ENCODE measurements at places on chromosomes 16 and 17.

- DNase-seq = no peak
Measured at GRCh38 chr17:54785643-54786268, 114.9 kb upstream of the TOM1L1 start.

DNA sequence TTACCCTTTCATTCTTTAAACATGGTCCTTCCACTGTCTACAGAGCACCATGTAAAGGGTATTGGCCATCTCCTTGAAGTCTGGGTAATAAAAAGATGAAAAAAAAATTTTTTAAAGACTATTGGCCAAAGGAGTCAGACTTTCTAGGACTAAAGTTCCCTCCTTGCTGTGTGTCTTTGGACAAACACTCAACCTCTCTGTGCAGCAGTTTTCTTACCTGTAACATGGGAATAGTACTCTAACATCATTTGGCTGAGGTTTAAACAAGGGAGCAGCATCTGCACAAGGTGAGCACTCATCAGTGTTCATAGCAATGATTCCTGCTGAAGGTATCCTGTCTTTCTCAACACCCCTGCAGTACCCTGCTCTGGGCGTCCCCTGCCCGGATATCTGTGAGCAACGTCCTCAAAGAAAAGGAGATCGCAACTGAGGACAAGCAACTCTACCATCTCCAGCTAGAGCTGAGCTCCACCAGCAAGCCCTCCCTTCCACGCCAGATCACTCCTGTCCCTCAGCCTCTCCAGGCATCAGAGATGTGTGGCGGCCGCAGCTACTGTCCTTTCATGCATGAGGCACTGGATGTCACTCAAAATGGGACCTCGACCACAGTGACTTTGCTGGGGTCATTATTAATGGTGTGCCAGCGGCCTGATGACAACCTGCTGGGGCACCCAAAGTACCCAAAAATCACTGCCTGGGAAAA is 29.5 kb upstream of the RPH3AL start:
- DNase-seq = no peak

- no peak for DNase-seq
Measured at GRCh38 chr16:49463529-49463928, 89.9 kb downstream of the C16orf78 start.

DNA sequence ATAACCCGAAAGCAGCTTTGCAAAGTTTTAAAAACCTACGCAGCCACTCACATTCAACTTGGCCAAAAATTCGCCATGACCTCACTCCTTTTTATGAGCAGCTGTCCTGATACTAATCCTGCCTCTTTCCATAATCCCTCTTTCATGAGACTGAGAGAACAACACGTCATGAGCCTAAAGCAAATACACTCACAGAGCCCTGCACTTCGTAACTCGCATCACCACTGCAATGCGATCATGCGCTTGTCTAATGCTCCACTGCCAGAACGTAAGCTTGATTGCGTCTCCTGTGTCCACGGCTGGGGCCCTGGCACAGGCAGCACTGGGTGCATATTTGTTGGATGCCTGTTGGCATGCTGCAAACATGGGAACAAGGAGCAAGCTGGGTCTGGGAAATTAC is 36.2 kb downstream of the CDRT4 start:
- DNase-seq = no peak

DNA sequence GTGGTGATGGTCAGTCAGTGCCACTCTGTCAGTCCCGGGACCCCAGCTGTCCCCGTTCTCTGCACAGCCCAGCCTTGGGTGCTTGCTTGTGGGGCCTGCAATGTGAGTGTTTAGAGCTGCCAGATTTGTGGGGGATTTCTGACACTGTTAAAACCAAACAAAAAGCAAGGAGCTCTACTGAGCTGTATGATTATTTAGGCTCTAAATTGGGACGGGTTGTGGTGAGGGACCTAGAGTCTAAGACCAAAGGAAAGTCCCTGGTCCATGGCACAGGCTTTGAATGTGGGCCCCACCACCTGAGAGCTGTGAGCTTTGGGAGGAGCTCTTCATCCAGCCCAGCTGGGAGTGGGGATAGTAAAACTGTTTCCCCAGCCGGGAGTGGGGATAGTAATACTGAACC is 63.3 kb downstream of the KSR1 start:
- DNase-seq = no peak

DNA sequence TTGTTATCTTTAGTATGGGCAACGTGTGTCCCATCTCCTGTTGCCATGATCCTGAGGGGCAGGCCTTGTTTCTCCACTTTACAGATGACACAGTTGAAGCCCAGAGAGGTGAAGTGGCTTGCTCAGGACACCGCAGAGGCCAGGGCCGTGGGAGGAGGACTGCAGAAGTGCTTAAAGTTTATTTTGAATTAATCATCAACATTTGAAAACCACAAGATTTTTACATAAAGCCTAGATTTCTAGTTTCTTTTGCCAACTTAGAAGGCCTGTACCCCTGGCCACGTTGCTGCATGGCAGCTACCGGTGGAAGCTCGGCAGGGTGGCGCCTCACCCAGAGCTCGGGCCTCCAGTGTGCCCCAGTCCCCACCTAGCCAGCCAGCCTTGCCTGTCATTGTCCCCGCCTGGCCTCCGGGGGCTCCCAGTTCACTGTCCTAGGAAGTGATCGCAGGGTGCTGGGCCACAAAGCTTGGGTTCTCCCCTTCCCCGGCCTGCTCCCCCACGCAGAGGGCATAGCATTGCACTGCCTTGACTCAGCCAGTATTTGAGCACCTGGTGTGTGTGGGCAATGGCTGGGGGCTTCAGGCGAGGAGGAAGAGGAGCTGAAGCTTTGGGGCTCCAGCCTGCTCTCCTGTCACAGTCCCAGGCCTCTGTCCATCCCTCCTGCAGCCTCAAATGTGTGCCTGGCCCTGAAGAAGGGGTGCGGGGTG is 14.8 kb upstream of the ADCY7 start:
- no peak for DNase-seq

DNA sequence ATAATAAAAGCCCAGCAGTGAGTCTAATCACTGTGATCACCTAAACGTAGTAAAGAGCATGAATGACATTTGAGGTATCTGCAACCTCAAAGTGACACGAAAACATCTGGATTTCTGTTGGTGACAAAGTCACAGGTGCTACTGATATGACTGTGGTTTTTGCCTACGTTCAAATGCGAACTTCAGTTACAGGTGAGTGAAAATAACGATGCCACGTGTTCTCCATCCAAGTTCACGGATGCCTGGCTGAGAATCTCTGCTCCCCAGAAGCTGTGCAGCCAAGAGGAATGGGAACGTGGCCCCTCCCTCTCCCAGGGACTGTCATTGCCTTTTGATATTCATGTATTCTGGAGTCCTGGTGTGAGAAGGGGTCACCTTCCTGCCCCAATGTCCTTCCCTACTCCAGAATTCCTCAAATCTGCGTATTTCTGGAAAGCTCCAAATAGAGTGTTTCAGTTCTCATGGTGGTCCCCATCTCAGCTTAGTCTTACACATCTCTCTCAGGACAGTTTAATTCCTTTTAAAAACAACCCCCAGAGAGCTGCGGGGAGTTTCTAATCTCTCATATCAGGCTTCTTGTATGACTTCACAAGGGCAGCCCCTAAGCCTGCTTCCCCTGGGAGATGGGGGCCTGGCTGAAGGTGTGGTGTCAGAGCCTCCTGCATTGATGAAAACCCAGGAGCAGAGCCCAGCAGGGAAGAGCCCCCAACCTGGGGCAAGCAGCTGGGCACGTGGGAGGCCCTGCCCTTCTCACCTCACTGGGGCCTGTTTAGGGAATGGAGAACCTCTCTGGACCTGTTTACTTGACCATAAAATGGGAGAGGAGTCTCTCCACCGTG is 25.8 kb downstream of the PIK3R5 start:
- no peak for DNase-seq

DNA sequence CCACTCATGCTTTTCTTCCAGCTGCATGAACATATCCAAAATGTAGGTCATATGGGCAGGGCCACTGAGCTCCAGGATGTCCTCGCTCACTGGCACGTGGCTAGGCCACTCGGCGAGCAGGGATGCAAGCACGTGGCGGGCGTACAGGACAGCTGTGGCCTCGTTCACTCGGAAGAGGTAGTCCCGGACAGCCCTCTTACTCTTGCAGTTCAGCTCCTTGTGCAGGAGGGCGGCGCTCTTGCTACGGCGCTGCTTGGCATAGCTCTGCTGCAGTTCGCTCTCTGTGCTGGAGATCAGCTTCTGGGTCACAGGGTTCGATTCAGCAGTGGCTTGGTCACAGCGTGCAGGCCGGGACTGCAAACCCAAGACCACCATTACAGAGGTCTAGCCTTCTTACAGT is 53.1 kb upstream of the ATP2A3 start:
- DNase-seq = no peak

DNA sequence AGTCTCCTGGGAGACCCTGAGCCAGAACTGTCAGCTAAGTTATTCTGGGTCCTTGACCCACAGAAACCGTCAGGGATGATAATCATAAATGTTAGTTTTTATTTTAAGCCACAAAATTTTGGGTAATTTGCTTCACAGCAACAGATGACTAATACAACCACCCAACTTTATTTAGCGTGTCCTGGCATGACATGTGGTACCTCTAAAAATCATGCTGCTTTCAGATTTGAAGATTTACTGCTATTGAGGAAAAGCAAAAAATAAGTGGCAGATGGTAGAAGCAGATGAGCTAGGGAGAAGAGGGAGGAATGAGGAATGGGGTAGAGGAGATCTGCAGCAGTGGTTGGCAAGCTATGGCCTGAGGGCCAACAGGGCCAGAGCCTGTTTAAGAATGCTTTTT is 90.4 kb downstream of the TMEM100 start:
- DNase-seq = no peak

- no peak for DNase-seq
Measured at GRCh38 chr17:10646392-10646990, 10.6 kb downstream of the MYH3 start.

DNA sequence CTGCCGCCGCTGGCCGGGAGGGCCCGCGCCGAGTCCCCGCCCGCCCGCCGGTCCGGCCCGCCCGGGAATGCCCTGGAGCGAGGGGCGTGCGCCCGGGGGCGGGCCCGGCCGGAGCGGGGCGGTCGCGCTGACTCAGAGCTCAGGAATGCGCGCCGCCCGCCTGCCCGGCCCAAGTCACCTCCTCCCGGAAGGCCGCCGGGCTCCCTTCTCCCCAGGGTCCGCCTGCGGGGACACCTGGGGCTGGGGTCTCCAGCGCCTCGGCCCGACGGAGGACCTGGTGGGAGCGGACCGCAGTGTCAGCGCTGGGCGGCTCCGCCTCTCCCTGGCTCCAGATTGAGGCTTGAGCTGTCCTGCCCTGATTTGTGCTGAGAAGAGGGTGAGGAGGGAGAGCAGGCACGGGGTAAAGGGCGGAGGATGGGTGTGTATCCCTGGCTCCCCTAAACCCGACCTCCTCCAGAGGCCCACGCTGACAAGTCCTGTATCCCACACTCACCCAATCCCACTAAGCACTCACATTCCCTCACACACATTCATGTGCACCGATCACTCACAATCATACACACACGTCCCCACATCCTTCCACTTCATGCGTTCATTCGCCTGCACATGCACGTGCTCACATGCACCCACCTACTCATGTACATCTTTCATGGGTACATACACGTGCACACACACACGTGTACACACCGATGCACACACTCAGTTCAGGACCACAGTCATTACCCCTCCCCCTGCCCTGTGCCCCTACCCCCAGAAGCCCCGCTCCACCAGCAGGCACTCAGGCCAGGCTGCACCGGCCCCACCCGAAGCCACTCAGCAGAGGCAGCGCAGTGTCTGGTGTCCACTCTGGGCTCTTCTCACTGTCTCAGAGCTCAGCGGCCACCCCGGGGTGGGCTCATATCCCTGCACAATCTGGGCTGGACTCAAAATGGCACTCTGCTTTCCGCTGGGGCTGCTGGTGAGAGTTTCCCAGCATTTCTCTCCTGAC is at the start of gene RHBDF1:
Gene RHBDF1 (minus strand): TSS at position 71 of the 988 bp plus-strand sequence. CDS start 7,616 bp downstream, outside the sequence.
- DNase-seq = no peak

DNA sequence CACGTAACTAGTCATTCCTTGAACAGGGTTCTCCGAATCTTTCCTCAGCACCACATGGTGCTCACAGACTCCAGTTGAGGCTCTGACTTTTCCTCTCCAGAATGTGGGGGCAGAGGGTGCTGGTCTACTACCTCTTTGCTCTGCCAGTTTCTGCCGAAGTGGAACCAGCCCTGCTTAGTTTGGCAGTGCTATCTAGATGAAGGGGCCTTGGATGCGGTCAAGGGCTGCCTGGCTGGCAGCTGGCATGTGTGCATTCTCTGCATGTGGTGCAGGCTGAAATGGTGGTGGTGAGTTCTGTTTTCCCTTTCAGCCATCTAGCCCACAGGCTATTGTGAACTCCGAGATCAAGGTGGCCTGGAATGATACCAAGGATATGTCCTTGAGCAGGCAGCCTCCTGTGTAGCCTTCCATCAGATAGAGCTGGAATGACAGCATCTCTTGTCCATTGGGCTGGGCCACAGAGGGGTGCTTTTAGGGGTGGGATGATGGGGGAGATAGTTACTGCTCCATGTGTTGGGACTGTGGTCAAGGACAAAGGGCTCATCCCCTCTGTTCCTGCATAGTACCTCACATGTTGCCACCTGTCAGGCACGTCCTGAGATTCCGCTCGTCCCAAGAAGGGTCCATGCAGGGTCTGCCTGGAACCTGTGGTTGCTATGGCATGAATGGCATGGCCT is 2.0 kb downstream of the DYNLL2 start:
- DNase-seq = no peak

DNA sequence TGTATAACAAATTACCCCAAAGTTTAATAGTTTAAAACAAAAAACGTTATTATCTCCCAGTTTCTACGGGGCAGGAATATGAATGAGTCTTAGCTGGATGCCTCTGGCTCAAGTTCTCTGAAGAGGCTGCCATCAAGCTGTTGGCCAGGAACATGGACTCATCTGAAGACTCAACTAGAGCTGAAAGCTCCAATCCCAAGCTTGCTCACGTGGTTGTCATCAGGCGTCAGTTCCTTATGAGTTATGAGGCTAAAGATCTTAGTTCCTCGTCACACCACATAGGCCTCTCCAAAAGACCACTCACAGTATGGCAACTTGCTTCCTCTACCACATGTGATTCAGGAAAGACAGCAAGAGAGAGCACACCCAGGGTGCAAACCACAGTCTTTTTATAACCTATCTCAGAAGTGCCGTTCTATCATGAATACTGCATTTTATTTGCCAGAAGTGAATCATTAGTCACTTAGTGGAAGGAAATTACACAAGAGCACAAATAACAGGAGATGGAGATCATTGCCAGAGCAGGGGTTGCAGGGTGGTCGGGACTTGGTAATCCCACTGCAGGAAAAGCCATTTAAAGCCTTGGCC is 48.7 kb upstream of the NLK start:
- no peak for DNase-seq

DNA sequence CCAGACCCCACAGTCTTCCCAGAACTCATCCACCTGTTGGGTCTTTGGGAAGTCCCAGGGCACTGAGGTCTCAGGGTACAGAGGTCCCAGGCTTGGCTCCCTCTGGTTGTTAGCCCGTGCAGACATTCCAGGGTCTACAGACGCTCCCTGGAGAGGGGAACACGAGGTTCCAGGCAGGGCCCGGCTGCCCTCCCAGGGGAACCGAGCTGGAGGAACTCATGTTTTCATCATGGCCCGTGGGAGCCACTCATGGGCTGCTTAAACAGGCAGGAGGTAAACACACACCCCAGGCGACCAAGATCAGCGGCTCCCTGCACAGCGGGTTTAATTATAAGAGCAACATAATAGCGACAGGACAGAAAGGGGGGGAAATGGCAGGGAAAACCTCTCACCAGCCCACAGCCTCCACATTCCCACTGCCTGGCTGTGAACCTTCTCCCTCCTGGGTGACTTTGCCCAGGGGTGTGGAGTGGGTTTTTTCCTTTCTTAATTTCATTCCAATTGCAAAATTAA is 36.5 kb downstream of the TRARG1 start:
- DNase-seq = no peak

- no peak for DNase-seq
Measured at GRCh38 chr17:50444841-50445715, 19.1 kb downstream of the ACSF2 start.
